ENCODE measurements at places on chromosomes 2 and 18. TPM values are rescaled to one million over a fixed set of nuclear protein-coding genes. Genes with fewer than 3 reads are reported as not detected.

IFIH1 gene
- 9.0 TPM for polyA plus RNA-seq

AFF3 gene
- polyA plus RNA-seq, result 7.8 TPM

IKZF2 gene
- under 0.01 TPM for polyA plus RNA-seq

CASP10 gene
- 18.0 TPM for polyA plus RNA-seq

DNA sequence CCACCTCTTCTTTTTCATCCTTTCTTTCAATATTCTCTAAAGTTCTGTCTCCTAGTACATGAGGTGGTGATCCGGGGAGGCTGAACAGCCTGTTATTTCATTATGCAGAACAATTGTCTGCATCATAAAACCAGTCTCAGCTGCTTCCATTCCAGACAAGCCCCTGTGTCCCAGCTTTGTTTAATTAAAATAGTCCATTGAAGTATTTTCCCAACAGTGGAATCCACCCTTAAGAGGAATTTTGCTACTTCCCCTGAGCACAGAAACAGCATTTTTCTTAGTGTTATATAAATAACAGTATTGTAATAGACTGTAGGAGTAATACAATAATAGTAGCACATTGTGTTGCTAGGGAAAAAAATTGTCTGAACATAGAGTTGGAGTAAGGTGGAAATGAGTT is 395.4 kb upstream of the TCF4 start:
- no peaks in the 10 kb centered on the region for H3K27me3 ChIP-seq
- no peaks in the 10 kb centered on the region for H3K36me3 ChIP-seq
- no peak overlapping the region for H3K4me3 ChIP-seq
- DNase-seq, result no peak
- H3K4me1 ChIP-seq, result no peaks in the 10 kb centered on the region

DNA sequence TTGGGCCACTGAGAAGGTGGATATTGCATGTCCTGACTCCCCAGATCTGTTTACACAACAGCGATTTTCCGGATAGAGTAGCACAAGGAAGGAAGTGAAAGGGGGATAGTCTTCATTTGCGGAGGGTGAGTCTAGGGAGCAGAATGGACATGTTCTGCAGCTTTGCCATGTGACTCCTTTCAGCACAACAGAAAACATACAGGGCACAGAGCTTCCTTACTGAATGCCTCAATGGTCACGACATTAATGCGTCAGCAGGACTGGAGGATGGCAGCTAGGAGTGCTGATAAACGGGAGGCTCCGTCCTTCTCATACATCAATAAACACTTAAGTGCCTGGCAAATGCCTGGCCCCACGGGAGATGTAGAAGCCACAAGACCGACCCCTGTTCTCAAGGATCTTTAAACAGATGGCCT is 163.0 kb downstream of the FAM210A start:
- no peaks in the 10 kb centered on the region for H3K36me3 ChIP-seq
- no peaks in the 10 kb centered on the region for H3K27me3 ChIP-seq
- DNase-seq, result no peak
- no peak overlapping the region for H3K27ac ChIP-seq

GRCh38 chr2:86790676-86791572 is at the start of gene CD8A:
Gene CD8A (minus strand): TSS chr2:86790913. CDS start chr2:86790825, 88 bp downstream.
- no peak within 1 kb of the TSS for H3K4me3 ChIP-seq
- H3K4me1 ChIP-seq, result peaks cover 28% of the 10 kb centered on the region
- H3K36me3 ChIP-seq, result no peaks in the 10 kb centered on the region

GALNT3 gene
- polyA plus RNA-seq, result 16.6 TPM

AQP12B gene
- not detected for polyA plus RNA-seq

PKDCC gene
- 67.7 TPM for polyA plus RNA-seq

- H3K36me3 ChIP-seq, result no peaks in the 10 kb centered on the region
- DNase-seq, result no peak
- no peak overlapping the region for H3K4me3 ChIP-seq
- H3K4me1 ChIP-seq, result no peaks in the 10 kb centered on the region
Observed at GRCh38 chr2:128457716-128458115, 139.0 kb upstream of the HS6ST1 start.

MAP3K19 gene
- not detected for polyA plus RNA-seq

- H3K27me3 ChIP-seq, result no peaks in the 10 kb centered on the region
- DNase-seq, result no peak
- H3K36me3 ChIP-seq, result peaks cover 58% of the 10 kb centered on the region
- H3K4me3 ChIP-seq, result no peak overlapping the region
- H3K27ac ChIP-seq, result no peak overlapping the region
Observed at GRCh38 chr18:62288665-62289008, 36.5 kb upstream of the TNFRSF11A start.

SLC38A11 gene
- polyA plus RNA-seq, result not detected

GRCh38 chr2:56831780-56832179 is 648.0 kb downstream of the CCDC85A start:
- no peaks in the 10 kb centered on the region for H3K27me3 ChIP-seq
- DNase-seq, result no peak
- no peaks in the 10 kb centered on the region for H3K36me3 ChIP-seq
- H3K4me3 ChIP-seq, result no peak overlapping the region
- no peaks in the 10 kb centered on the region for H3K4me1 ChIP-seq

DNA sequence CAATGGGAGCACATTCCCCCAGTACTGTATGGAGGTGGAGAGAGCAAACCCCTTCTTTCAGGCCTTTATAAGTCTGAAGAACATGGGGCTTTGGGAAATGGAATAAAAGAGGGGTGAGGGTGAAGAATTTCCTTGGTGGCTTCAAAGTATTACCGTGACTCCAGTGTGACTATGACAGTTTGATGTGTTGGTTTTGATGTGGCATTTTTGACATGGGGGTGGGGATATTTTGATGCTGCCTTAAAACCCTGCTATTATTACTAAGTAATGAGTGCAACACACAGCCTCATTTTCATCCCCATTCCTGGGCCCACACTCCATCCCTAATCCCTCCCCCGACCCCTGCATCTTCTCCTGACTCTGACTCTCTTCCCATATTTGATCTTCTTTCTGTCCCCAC is 23.6 kb downstream of the QPCT start:
- H3K4me1 ChIP-seq, result peaks cover 16% of the 10 kb centered on the region
- H3K27me3 ChIP-seq, result no peaks in the 10 kb centered on the region
- DNase-seq, result no peak
- no peaks in the 10 kb centered on the region for H3K36me3 ChIP-seq

- H3K27ac ChIP-seq, result no peak overlapping the region
- no peaks in the 10 kb centered on the region for H3K4me1 ChIP-seq
- no peaks in the 10 kb centered on the region for H3K27me3 ChIP-seq
- H3K4me3 ChIP-seq, result no peak overlapping the region
- H3K36me3 ChIP-seq, result no peaks in the 10 kb centered on the region
- no peak for DNase-seq
Observed at GRCh38 chr2:43609290-43609918, 13.6 kb upstream of the THADA start.

GPR39 gene
- 2.8 TPM for polyA plus RNA-seq

- no peak overlapping the region for H3K27ac ChIP-seq
- DNase-seq, result no peak
- H3K27me3 ChIP-seq, result no peaks in the 10 kb centered on the region
- no peaks in the 10 kb centered on the region for H3K4me1 ChIP-seq
- no peak overlapping the region for H3K4me3 ChIP-seq
Observed at GRCh38 chr2:86645752-86646151, 22.1 kb upstream of the RNF103 start.

GRCh38 chr2:190458352-190459107 is 50.4 kb downstream of the MFSD6 start:
- H3K4me3 ChIP-seq, result no peak overlapping the region
- no peak for DNase-seq
- H3K36me3 ChIP-seq, result no peaks in the 10 kb centered on the region
- H3K4me1 ChIP-seq, result no peaks in the 10 kb centered on the region

GRCh38 chr2:86703704-86704361 is 16.3 kb upstream of the RMND5A start:
- H3K4me1 ChIP-seq, result peaks cover 14% of the 10 kb centered on the region
- H3K27me3 ChIP-seq, result no peaks in the 10 kb centered on the region
- DNase-seq, result no peak
- no peak overlapping the region for H3K4me3 ChIP-seq
- H3K27ac ChIP-seq, result no peak overlapping the region
- H3K36me3 ChIP-seq, result no peaks in the 10 kb centered on the region

DNA sequence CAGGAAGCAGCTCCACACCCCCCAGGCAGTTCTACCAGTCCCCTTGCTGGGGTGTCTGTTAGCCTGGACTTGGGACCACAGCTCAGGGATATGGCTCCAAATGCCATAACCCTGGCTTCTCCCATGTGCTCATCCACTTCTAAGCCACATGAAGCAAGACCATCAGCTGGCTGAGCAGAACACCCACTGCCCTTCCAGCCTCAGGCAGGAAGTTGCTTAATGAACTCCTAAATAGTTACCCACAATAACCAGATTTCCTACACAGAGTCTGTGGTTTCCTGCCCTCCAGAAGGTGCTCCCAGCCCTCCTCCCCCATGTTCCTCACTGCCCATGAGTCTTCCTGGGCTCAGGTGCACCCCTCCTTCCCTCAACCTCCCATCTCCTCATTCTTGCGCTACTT is 98.3 kb upstream of the EPC2 start:
- no peak overlapping the region for H3K4me3 ChIP-seq
- no peaks in the 10 kb centered on the region for H3K36me3 ChIP-seq
- H3K4me1 ChIP-seq, result no peaks in the 10 kb centered on the region
- H3K27ac ChIP-seq, result no peak overlapping the region
- no peaks in the 10 kb centered on the region for H3K27me3 ChIP-seq

- no peak overlapping the region for H3K27ac ChIP-seq
- H3K27me3 ChIP-seq, result no peaks in the 10 kb centered on the region
Observed at GRCh38 chr2:216888887-216889622, 29.2 kb upstream of the TNP1 start.

FOXD4L1 gene
- polyA plus RNA-seq, result not detected
